PC-9 (cell line): ENCODE measurements at places on chromosomes 6 and 20. TPM values are rescaled to one million over a fixed set of nuclear protein-coding genes. Genes with fewer than 3 reads are reported as not detected.

The GMEB2 gene
- total RNA-seq = 18.9 and 19.3 TPM in 2 replicates

- DNase-seq = no peak
These were observed 29.1 kb downstream of the STK35 start for GRCh38 chr20:2130683-2131082.

The PRSS16 gene
- 32.3 and 32.5 TPM in 2 replicates for total RNA-seq

DNA sequence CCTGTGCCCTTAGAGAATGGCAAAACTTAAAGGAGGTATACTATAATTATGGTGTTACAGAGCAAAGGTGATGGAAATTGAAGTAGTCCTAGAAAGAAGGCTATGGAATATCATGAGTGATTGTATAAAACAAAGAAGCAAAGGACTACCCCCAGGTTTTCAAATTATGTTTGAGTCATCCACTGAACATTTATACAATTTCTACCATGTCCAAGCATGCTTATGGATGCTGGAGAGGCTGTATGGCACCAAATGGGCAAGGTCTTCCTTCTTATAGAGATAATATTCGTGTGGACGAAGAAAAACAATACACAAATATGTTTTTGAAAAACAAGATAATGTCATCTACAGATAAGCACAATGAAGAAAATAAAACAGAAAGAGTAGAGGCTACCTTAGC, 177.5 kb downstream of the KHDC1L start:
- no peak for DNase-seq

DNA sequence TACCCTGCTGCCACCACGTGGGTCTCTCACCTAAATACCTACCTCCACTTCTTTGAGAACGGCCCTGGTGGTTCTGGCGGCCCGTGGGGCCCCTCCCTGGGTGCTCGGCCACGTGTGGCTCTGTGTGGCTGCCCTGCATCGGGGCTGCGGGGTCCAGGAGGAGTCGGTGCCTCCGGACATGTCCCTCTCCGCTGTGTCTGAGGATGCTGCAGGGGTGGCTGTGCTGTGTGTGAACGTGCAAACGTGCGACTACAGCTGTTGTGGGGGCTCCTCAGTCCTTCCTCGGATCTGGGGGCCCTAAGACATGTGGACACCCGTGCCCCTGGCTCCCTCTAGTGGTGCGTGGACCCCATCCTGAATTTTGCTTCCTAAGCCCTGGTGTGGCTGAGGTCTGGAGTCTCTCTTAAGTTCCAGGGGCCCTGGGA, 691.8 kb downstream of the QKI start:
- DNase-seq = no peak
